Activated CD4-positive, alpha-beta T cell treated with anti-CD3 and anti-CD28 coated beads, Interleukin-10, Interleukin-2, amounts not matched to agents 100 ng/mL and 50 ng/mL, durations not matched to agents 16 hours and 8 hours (primary cell): ENCODE measurements at places on chromosomes 6 and 20.

DNA sequence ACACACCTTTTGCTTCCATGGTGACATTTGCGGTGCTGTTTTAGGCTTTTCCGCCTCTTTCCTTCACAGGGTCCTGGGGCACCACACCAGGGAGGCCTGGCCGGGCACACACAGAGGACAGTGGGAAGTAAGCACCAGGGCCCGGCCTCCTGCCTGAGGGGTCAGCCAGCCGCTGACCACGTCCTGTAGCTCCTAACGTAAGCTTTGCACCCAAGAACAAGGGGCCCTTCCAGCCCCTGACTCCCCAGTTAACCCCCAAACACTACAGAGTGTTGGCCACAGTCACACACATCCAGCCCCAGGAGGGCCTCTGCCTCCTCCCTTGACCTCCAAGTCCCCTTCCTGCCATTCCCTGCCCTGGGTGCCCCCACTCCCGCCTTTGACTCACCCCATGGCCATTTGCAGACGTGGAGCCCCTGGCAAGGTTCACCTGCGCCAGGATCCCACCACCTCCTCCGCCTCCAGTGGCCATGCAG, 54.7 kb downstream of the YTHDF1 start:
- no peak for DNase-seq

DNA sequence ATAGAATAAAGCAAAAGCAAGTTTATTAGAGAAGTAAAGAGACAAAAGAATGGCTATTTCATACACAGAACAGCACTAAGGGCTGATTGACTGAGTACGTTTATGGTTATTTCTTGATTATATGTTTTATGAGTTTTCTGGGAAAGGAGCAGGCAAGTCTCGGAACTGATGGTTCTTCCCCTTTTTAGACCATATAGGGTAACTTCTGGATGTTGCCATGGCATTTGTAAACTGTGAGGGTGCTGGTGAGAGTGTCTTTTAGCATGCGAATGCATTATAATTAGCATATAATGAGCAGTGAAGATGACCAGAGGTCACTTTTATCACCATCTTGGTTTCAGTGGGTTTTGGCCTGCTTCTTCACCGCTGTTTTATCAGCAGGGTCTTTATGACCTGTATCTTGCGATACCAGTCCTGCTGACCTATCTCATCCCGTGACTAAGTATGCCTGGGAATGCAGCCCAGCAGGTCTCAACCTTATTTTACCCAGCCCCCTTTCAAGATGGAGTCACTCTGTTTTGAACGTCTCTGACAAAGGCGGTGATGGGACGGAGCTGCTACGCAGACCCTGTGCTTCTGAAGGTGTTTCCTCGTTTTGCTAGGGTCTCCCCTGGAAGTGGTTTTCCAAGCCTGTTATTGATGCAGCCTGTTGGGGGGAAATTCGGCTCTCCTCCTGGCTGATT, 45.4 kb upstream of the BMP6 start:
- no peak for DNase-seq

DNA sequence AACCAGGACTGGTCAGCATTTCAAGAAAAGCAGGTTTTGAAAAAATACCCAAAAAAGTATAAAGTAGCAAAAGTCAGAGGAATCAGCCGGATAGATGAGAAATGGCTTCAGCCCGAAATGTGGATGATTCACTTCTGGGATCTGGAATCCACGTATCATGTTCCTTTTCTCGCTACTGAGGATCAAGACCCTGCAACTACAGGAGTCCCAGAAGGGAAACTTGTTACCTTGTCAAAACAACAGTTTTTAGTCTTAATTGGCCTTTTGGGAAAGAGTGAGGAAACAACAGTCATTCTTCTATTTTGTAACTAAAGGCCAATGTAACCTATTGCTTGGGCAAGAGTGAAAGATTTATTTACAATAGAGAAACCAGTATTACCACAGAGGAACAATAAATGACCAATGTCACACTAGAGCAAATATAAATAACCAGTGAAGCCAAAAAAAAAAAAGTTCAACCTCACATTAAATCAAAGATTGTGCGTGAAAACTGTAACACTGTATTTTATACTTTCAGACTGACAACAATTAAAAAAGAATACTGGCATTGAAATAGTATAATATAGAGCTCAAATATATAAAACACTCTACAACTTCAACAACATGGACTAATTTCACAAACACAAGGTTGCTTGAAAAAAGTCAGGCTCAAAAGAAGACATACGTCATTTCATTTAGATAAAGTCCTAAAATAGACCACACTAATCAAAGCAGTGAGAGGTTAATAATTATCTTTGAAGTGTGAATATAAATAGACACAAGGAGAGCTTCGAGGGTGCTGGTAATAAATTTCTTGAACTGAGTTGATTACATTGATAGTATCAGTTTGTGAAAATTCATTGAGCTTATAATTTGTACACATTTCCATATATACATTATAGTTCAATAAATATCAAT, 116.2 kb downstream of the GFRAL start:
- no peak for DNase-seq

DNA sequence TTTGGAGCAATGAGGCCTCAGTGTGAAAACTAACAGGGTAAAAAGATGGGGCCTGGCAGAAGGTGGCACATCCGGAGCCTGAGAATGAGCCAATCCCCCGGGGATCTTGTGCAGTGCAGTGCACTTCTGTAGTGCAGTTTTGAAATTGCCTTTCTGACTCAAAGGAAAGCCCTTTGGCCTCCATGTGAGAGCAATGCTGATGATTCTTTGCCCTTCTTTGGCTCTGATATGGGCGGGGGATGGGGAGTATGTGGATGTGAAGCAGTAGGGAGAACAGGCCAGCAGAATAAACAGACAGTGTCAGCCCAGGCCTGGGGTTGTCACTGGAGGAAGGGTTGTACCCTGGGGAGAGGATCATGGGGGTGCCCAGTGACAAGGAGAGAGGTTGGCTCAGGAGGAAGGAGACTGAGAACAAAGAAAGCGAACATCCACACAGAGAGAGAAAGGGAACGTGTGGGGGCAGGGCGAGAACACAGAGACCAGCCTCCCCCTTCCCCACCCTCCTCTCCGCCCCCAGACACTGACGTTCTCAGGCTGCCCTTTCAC, 351.2 kb downstream of the CDC5L start:
- no peak for DNase-seq

GRCh38 chr20:34337544-34337943, 25.5 kb upstream of the ITCH start:
- no peak for DNase-seq

DNA sequence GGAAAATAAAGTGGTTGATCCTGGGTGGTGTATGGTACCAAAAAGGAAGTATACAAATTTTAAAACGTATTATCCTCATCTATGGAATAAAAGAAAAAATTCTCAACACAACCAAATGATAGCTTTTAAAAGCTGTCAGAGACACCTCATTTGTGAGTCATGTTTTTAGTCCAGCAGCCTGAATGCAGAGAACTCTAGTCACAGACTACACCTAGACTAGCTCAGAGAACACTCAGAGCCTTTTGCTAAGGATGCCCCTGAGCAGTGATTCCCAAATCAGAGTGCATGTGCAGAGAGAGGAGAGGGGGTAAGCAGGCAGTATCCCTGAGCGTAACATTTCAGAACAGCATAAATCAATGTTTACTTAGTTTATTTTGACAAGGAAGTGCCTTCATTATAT, 809.3 kb downstream of the HACE1 start:
- DNase-seq, result no peak

DNA sequence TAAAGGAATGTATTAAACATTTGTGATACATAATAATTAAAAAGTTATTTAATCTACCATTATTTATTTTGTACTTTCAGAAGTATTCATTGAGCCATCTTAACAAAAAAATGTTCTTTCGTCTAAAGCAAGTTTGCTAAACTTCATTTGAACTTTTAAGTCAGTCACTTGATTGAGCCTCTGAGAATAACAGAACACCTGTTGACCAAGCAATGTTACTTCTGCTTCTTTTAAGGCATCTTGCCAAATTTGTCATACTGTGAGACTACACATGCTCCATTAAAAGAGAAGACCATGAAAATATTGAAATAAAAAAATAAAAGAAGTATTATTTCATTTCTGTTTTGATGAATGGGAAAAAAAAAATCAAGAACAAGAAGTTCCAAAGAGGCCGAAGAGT, 141.8 kb upstream of the BMP5 start:
- no peak for DNase-seq

DNA sequence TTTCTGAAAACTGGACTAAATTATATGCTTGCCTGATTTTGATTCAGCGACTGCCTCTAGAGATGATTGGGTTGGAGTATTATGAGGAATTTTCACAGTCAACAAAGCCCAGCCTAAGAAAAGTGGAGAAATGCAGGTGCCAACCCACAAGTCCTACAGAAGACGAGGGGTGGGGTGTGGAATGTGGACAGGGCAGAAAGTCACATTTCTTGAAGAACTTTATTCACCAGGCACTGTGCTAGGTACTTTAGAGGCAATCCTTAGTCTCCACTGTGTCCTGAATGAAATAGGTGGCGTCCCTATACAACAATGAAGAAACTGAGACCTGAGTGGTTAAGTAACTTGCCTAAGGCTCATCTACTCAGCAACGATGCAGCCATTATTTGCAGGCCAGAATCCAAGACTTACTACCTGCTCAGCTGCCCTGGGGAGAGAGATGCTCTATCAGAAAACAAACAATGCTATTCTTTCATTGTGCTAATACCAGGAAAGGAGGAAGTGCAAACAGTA, 106.3 kb downstream of the RNF144B start:
- DNase-seq, result no peak

- DNase-seq, result no peak
Observed at GRCh38 chr20:48636301-48636700, 191.5 kb downstream of the PREX1 start.

DNA sequence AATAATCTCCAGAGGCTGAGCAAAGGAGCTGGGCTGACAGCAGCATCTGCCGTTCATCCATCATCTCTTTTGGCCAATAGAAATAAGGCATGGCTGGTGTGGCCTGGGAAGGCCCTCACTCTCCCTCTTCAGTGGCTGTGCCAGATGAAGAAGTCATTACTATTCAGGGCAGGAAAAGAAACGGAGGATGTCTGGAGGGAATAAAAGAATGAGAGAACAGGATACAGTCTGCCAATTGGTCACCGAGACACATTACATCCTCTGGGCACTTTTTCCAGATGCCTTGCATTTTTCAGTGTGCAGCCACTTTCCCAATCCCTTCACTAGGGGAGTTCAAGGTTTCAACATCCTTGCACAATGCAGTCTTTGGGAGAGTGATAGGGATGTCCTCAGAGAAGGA, 32.2 kb upstream of the VGLL2 start:
- DNase-seq, result no peak

DNA sequence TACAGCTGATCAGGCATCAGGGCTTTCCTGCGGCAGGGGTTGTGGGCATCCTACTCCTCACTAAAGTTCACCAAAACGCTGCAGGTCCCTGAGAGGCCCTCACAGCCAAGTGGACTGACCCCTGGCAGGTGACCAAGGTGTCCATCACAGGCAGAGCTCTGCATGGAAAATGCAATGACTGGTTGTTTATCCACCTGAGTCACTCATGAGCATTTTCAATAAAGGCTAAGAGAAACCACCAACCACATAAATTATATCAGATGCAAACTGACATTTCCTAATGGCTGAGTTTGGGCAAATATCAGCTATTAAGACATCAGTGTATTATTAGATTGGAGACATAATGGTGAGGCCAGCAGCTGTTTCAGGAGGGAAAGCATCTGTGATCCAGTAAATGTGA, 152.7 kb upstream of the SYNDIG1 start:
- DNase-seq, result no peak

DNA sequence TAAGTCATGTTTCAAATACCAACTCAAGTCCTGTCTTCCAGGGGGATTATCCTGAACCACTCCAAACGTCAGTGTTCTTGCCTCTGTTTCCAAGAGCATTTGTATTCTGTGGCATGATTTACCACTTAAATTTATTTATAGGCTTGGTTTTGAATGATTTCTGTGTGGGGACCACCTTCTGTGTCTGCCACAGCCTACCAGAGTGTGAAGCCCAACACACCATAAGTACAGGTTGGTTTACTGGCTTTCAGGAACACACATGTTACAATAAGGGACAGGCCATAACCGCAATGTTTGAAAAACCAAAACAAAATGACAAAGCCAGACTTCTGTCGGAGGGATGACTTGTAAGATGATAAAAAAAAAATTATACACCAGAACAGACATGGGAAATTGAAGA, 56.5 kb upstream of the MAP3K7 start:
- no peak for DNase-seq

- peak; percentile 51 for DNase-seq
Observed at GRCh38 chr6:83514866-83515466, 2.6 kb downstream of the PRSS35 start.

DNA sequence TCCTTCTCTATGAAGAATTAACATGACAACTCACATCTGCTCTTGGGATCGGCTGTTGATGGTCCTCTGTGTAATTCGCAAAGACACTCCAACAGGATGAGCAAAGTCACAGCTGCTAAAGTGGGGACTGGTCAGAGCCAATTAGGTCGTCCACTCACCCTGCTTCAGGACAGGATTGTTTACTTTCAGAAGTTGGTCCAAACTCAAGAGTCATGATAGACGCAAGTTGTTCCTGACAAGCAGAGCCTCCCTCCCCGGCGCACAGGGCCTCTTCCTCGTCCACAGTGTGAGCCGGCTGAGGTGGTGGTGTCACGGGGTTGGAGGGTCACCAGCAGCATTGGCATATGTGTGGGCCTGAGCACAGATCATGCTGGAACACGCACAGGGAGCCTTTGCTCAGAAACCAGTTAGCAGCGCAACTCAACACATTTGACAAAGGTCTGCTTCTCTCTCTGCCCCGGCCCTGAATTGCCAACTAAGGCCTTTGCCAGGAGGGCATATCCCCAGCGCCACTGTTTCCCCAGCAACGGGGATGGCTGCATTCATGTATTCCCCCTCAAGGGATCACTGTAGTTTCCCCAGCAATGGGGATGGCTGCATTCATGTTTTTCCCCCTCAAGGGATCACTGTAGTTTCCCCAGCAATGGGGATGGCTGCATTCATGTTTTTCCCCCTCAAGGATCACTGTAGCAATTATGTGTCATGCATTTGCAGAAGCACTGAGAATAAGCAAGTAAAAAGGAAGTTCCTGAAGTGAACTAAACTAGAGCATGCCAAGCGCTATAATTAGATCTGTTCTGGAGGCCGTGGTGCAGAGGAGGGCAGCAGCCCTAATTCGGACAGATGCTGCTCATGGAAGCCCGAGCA, 111.7 kb downstream of the THBS2 start:
- DNase-seq, result no peak

- no peak for DNase-seq
Observed at GRCh38 chr20:32727683-32728082, 15.6 kb downstream of the COMMD7 start.

DNA sequence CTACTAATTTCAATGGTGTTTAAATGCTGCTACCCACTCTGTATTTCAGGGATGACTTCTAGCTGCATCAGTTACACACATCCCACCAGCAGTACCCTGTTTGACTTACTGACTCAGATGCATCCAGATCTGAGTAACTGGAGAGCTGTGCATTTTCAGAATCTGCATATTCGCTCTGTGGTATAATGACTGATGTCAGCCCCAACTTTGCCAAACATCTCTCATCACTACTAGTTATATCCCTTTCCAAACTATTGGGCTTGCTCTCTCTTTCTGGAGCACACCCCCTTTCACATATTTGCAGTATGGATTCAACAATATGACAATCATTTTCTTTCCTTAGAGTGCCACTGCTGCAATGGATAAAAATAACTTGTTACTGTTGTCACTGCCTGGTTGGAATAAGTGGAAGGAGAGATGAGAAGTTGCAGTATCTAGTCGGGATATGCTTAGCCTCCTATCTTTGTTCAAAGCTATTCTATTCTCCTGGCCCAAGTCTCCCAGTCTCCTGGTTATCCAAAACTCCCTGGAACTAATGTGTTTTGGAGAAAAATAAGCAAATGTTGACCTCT, 3.3 kb upstream of the RSPO3 start:
- no peak for DNase-seq

GRCh38 chr6:110284855-110285254, 73.3 kb downstream of the METTL24 start:
- no peak for DNase-seq
